Eye (tissue), 1 donor: ENCODE measurements at places on chromosomes 11 and 22.

DNA sequence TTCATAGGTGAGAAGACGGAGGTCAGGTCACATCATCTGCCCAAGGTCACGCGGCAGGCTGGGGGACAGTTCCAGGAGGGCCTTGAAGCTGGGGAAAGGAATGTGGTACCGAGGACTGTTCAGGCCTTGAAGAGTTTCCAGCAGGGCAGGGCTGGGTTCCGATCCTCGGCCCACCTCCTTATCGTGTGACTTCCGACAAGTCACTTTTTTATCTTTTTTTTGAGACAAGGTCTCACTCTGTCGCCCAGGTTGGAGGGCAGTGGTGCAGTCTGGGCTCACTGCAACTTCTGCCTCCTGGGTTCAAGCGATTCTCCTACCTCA, 623 bp downstream of the NDUFS8 start:
- DNase-seq, result no peak

DNA sequence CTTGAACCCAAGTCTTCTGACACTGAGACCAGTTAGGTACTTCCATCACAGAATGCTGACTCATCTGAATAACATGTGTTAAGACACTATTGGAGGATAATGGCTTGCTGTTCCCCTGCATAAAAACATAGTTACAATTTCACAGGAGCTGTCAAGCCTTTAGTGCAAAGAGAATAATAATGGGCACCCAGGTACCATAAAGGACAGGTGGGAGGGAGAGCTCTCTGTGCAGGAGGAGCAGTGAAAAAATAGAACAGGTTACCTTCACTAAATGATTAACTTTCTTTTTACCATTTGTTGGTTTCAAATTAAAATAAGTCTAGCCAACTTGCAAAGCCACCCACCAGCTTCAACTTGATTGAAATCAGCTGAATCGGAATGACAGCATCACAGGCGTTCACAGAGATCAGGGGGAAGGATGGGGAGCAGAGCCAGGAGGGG, 173.2 kb downstream of the DSCAML1 start:
- DNase-seq, result peak; percentile 74

DNA sequence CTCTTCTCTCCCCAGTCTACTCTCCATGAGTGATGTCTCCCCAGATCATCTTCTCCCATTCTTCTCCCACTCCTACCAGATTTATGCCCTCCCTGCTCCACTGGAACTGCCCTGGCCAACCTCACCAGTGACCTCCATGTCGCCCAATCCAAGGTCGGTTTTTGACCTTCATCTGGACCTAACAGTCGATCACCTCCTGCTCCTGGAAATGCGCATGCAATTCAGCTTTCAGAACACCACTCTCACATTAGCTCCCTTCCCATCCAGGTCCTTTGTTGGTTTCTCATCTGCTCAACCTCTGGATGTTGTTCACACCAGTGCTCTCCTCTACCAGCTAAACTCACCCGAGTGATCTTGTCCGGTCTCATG, 5.3 kb downstream of the RIBC2 start:
- no peak for DNase-seq

DNA sequence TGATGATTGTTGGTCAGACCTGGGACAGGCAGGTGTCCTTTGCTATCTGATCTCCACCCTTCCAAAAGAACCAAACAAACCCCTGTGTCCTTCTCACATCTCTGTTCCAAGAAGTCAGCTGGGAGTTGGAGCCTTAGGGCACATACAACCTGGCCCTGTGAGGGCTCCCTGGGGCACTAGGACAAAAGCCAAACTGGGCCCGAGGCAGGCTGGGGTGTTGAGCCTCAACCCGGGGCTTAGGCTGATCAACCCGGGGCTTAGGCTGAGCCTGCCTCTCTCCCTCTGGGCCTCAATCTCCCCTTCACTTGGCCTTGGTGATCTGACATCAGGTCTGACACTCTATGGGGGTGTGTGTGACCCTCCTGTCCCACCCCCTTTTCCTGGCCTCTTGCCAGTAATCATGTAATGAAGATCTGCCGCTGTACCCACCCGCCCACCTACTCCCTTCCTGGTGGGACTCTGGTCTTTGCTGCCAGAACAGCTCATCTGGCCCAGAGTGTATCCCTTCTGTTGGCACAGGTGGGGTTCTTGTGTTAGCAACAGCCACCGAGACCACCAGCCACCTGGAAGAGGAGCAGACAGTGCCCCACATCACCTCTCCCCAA, 22.8 kb upstream of the UVRAG start:
- no peak for DNase-seq

DNA sequence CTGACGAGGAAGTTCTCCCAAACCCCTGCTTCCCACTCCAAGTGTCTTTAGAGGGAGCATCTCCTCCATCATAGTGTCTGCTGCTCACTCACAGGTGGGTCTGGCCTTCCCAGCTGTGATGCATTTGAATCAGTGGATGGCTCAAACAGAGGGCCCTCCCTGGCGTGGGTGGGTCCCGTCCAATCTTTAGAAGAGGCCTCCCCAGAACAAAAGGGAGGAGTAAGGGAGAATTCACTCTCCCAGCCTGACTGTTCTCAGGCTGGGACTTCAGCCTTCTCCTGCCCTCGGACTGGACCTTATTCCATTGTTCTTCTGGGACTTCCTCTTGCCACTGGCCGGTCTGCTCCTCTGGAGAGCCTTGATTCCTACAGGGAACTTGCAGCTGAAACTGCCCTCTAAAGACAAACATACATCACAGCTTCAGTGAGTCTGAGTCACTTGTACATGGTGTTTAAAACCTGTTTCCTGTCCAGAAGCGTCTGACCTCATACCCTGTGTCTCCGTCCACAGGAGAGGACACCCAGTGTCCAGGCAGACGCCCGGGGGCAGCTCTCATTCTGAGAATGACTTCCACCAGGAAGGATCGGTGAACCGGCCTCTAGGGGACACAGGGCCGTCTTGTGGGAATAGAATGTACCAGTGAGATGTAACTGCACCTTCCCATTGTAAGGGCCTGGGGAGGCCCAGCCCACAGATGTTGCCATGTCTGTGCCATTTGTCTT, 234.7 kb downstream of the BRD1 start:
- DNase-seq, result no peak

GRCh38 chr22:45657701-45658100, 13.9 kb upstream of the ATXN10 start:
- DNase-seq, result no peak

GRCh38 chr22:42313804-42314581, 43.5 kb upstream of the TCF20 start:
- DNase-seq, result peak; percentile 84

GRCh38 chr22:30370641-30371230, 13.9 kb downstream of the CCDC157 start:
- DNase-seq, result peak; percentile 60

DNA sequence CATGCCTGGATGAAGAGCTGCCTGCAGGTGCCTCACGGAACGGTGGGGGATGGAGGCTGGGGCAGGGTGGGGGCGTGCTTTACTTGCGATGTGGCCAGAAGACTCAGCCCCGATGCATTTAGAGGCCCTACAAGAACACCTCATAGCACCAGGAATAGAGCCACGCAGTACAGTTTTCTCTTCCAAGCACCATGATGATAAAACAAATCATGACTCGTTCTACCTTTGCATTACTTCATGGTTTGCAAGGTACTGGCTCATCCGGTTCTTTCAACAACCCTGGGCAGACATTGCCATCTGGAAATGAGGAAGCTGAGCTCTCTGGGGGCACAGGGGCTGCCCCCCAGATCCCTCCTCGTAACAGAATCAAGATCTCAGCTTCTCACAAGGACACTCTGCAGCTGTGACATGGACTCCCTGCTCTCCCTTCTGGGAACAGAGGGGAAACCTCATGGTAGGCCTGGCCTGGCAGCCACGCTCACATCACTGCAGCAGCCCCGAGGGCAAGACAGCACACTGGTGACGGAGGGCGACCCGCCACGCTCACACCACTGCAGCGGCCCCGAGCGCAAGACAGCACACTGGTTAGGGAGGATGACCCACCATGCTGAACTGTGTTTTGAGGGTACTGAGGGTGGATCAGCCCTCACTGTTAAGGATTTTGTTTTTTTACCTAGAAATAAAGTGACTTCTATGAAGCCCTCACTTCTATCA, 46.9 kb downstream of the PHF21B start:
- DNase-seq, result no peak

GRCh38 chr11:134579724-134580609, 167.9 kb upstream of the B3GAT1 start:
- no peak for DNase-seq

- no peak for DNase-seq
These were observed 87.2 kb downstream of the PDHX start for GRCh38 chr11:35003658-35004057.

- DNase-seq, result no peak
These were observed 6.5 kb downstream of the OR52E5 start for GRCh38 chr11:5899534-5899933.

GRCh38 chr11:1706634-1707400, 9.8 kb downstream of the KRTAP5-6 start:
- DNase-seq, result no peak

DNA sequence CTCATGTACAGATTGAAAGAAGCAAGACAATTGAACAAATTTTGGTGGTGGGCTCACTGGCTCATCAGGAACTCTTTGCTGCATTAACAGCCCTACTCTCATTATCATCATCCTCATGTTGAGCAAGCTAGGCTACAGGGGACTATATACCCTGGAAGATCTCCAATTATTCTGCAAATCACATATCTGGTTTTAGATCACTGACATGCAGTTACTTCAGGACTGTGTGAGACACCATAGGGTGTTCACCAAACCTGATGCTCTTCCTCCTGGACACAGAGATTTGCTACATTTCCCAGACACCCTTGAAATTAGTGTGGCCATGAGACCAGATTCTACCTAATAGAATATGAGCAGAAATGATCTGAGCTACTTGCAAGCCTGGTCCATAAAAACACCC, 23.0 kb upstream of the ME3 start:
- DNase-seq, result no peak

GRCh38 chr11:130547761-130548490, 99.5 kb downstream of the ADAMTS15 start:
- DNase-seq, result no peak

DNA sequence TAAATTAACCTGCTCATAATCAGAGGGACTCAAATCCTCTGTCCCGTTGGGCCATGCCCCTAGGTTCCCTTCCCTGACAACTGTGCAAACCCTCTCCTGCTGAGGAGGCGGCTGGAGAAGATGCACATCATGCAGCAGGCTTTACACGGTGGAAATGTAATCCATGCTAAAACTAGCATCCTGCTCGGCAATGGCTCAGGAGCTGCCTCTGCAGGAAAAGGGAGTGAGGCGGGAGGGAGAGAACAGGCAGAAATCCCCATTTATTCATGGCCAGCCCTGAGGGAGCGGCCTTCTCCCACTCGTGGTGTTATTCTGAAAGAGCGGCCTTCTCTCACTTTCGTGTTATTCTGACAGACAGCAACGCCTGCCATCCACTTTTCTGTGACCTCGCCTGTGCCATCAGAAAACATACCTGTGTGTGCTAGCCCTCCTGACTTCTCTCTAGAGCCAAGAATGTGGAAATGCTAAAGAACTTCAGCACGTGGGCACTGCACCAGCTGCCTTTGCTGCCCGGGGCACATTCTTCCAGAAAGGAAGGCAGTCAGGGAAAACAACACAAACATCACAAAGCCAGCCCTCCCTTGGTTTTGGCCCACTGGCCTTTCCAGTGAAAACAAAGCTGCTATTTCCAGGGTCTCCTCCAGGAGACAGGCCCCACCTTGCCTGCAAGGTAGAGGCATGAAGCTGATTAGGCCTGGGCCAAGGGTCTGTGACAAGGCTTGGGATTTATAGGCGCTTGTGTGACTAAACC, 62.9 kb upstream of the BID start:
- DNase-seq, result peak; percentile 30

DNA sequence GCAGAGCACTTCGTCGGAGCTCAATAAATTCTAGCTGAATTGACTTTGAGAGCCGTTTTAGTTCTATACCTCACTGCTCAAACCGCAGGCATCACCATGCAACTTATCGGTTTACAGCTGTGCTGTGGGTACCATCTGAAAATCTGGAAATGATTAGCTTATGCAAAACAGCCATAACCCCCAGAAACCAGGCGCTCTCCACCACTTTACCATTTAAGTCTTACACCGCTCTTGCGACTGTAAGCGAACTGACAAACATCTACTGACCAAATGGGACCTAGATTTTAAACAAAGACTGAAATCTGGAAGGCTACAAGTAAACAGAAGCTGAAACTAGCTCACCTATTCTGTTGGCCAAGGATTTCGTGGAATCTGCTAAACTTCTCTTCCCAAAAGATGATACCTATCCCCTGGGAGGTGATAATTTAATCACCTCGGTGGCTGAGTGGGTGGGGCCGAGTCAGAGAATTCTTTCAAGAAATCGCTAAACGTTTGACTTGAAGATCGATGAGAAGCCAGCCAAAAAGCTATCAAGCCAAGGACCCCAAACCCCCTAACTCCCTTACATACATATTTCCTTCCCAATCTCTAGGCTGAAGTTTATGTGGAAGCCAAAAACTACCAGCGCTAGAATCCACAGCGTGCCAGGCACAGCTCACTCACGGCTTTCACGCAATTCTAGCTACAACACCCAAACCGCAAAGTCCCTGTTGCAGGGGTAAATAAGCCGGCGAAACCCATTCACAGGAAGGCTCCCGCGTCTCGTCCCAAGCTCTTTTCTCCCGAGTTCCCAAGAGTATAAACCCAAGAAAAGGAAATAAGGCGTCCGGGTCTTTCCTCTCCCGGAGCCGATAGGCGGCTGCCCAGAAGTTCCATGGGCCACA, 644 bp downstream of the SPTY2D1 start:
- DNase-seq, result no peak

- peak; percentile 16 for DNase-seq
These were observed 30.6 kb upstream of the PIK3C2A start for GRCh38 chr11:17238377-17238776.

DNA sequence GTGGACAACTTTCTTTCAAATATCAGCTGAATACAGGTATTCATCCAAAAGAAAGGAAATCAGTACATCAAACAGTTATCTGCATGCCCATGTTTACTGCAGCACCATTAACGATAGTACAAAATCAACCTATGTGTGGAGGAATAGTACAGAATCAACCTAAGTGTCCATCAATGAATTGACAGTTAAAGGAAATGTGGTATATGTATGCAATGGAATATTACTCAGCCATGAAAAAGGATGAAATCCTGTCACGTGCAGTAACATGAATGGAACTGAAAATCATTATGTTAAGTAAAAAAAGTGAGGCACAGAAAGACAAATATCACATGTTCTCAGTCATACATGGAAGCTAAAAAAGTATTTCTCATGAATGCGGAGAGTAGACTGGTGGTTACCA, 132.3 kb downstream of the MED15 start:
- DNase-seq, result no peak

GRCh38 chr11:1493650-1494244, 7.2 kb upstream of the MOB2 start:
- DNase-seq, result no peak
